ENCODE measurements at places on chromosomes 6 and 20. TPM values are rescaled to one million over a fixed set of nuclear protein-coding genes. Genes with fewer than 3 reads are reported as not detected.

DNA sequence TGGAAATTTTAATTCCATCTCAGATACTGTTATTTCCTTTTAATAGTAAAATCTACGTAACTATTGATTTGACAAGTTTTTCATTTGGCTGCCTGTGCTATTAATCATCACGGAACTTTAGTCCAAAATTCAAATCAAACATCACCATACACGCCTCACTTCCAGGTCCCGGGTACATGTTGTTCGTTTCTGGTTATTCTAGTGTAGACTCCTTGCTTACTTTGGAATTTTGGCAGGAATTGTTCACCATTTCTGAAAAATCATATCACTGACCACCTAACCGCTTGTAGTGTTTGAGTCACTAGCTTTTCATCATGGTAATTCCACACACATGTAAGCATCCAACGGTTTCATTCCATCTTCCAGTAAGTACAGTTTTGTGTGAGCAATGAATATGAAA is 98.0 kb upstream of the NHSL1 start:
- DNase-seq, result no peak

UST gene
- 7.6 TPM for total RNA-seq

- DNase-seq, result no peak
Observed at GRCh38 chr6:2599817-2600216, 150.9 kb downstream of the MYLK4 start.

PAK5 gene
- 0.04 TPM for total RNA-seq

SAMD3 gene
- total RNA-seq, result 0.12 TPM

- DNase-seq, result no peak
Observed at GRCh38 chr6:21808045-21808470, 214.5 kb downstream of the SOX4 start.

GRCh38 chr6:25217302-25217701 is 61.9 kb upstream of the CARMIL1 start:
- no peak for DNase-seq

DNA sequence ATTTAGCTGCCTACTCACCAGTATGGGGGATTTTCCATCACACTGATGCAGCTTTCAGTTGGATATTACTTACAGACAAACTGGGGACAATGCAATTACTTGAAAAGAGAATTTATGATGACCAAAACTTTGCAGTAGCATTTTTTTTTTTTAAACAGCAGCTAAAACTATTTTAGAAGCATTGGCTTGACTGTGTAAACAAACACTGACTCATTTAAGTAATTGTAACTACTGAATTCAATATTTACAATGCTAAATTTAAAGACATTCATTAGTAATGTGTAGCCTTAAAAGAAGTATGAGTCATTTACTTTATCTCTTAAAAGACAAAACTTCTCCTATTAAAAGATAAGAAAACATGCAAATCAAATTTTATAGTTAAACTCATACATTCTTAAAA is 295.9 kb upstream of the FERMT1 start:
- no peak for DNase-seq

GRCh38 chr6:88882536-88882935 is 80.9 kb downstream of the RNGTT start:
- no peak for DNase-seq

LY6G5C gene
- total RNA-seq, result 0.57 TPM

- DNase-seq, result no peak
Observed at GRCh38 chr6:25137480-25137879, 141.7 kb upstream of the CARMIL1 start.

Measured in esophagus squamous epithelium (tissue), 5 donors.